ENCODE measurements at places on chromosomes 1 and 21. TPM values are rescaled to one million over a fixed set of nuclear protein-coding genes. Genes with fewer than 3 reads are reported as not detected.

DNA sequence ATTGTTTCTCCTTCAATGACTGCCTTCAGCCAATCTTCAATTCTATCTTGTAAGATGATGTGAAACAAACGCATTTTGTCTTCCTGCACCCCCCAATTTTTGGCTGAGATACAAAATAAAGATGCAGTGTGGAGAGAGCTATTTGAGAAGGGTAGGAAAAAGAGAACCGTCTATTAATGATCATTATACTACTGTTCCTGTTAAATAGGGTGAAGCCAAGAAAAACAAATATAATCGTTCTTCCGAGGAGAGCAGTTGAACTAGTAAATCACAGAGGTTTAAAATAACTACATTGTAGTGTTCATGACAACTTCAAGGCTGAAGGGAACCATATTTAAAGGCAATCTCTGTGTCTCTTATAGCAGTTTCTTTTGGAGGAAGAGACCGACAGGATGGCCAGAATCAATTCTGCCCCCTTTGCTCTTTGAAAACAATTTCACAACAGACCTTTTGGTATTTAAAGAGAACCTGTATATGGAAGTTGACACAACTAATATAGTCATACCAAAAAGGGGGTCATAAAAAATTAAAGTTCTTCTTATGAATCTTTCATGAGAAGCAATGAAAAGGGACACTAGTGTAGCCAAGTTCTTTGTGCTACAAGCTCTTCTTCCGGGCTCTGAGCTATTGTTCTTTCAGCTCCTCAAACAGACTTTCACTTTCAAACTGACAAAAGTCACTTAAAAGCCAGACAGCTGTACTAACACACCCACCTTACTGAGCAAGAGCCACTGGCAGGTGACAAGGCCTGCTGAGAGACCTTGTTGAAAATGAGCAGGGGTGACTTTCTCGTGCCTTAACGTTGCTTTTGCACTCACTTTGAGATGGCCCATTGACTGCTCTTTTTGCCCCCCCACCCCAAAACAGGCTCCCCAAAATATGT, 30.9 kb downstream of the PROX1 start:
- DNase-seq: no peak

DNA sequence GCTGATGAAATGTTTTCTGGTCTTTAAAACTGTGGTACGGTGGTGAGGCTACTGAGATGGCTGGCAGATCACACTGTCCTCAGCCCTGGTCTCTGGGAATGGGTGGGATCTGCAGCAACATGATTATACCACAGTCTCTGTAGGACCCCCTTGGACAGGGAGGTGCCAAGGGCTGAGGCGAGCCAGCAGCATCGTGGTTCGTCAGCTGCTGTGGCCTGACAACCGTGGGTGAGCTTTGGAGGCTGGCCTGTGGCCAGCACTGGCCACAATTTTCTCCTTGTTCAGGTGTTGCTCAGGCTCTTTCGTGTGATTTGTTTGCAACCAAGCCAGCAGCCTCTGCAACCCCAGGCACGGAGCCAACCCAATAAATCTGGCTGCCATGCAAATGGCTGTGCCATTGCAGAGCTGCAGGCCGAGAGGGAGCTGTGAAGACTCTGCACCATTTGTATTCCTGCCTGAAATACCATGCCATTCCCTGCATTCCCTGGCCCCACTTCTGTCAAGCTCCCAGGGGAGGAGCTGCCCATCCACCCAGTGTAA, 70.9 kb downstream of the PCP4 start:
- no peak for DNase-seq

DNA sequence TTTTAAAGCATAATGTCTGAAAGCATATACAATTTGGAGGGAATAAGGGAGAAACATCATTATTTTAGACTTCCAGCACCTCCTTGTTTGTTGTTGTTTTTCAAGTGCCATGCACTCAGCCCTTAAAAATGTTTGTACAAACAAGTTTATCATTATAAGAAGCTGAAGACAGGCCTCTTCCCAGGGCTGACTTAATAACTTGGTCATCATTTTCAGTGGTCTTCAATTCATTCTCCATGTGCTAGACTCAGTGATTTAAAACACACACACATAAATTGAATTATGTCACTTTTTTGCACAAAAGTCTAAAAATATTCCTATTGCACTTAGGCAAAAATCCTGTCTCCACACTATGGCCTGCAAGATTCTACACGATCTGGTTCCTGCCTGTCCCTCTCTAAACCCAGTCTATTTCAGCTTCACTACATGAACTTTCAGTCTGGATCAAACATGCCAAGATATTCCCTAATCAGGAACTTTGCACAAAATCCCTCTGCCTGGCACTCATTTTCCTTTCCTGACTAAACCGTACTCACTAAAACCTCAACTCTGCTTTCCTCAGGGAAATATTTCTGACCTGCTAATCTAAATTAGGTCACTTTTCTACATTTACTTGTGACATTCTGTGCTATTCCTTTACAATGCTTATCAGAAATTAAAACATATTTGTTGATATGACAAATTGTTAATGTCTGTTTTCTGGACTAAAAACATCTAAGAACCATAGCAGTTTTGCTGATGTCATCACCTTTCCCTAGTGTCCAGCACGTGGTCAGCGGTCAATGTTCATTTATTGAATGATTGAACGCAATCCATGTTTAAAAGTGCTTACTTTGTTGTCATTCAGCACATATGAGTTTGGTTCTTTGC, 14.8 kb upstream of the GBP5 start:
- no peak for DNase-seq

GRCh38 chr1:223031733-223032601, 111.1 kb downstream of the TLR5 start:
- DNase-seq: no peak

GRCh38 chr1:236830560-236830959, 35.5 kb downstream of the MTR start:
- no peak for DNase-seq

DNA sequence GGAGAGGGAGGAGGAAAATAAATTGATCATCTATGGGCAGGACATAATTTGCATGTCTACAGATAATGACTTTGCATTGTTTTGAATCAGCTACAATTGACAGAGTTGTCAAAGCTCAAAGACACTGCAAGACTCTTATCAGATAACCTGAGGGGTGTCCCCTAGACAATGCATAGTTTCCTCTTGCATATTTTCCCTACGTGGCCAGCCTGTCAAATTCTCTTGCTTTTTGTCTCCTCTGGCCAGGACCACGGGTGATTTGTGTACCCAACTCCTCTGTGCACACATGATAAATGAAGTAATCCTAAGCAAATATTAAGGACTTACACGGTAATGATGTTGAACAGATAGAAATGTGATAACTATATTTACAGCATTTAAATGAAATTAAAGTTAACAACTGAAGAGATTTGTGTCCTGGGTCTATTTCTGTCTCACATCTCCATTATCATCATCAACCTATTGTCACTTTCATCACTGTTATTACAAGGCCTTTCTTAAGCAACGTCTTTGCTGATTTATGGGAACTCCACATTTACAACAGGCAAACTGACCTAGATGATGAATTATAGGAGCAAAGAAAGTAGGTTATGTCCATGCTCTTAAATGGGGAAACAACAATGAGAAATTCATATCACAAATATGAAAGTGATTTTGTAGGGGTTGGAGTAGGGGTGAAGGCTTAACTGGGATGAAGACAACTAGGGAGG, 18.8 kb downstream of the BATF3 start:
- no peak for DNase-seq

DNA sequence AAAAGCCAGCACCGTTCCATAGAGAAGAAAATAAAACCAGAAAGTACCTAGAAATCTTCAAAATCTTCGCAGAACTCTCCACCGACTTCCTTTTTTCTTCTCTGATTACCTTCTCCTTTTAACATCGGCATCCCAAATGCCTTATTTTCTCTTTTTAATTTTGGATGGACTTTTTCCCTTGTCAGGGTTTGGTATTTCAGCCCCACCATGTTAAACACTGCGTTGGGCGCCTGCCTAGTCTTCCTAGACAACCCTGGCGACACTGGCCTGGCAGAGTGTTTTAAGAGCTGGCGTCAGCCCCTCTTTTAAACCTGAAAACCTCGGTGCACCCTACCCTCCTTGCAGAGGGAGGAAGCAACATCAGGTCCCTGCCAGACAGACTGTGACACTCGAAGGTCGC, 66.0 kb upstream of the EFHD2 start:
- DNase-seq: no peak

The TARDBP gene
- 70.2 TPM for total RNA-seq

The PTPRU gene
- total RNA-seq: 19.4 TPM

The CHI3L1 gene
- 0.12 TPM for total RNA-seq

The TEDDM1 gene
- total RNA-seq: not detected

The CCDC17 gene
- total RNA-seq: 1.9 TPM

The FCGR1A gene
- total RNA-seq: not detected

The CCDC30 gene
- 0.34 TPM for total RNA-seq

Measured in glomerular endothelial cell (primary cell).